KBM-7 (cell line): ENCODE measurements at places on chromosomes 7 and 10.

GRCh38 chr10:64142395-64142794 is 621.2 kb downstream of the REEP3 start:
- DNase-seq, result no peak

GRCh38 chr7:36171503-36171902 is 18.4 kb downstream of the EEPD1 start:
- no peak for DNase-seq

DNA sequence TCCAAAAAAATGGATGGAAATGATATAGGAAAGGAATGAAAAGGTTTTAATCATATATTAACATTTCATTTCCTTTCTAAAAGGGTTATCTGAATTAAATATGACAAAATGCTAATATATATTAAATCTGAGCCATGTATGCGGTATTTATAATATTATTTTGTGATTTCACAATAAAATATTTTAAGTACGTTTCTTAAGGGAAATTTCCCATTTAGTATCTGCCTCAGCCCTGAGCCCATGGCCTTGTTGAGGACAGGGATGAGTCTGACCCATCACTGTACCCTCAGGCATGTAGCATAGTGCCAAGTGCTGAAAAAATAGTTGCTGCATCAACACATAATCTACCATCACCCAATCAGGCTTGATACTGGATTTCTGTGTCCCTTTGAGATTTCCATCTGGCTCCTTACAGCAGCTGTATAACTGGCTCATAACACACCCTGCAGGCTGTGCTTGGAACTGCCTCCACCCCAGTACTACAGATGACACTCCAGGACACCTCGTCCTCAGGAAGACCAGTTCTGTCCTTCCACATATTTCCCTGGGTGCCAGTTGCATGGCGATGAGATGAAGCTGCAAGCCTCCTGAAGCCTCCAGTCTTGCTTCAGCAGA is 59.4 kb upstream of the ASAH2 start:
- peak; percentile 44 for DNase-seq

DNA sequence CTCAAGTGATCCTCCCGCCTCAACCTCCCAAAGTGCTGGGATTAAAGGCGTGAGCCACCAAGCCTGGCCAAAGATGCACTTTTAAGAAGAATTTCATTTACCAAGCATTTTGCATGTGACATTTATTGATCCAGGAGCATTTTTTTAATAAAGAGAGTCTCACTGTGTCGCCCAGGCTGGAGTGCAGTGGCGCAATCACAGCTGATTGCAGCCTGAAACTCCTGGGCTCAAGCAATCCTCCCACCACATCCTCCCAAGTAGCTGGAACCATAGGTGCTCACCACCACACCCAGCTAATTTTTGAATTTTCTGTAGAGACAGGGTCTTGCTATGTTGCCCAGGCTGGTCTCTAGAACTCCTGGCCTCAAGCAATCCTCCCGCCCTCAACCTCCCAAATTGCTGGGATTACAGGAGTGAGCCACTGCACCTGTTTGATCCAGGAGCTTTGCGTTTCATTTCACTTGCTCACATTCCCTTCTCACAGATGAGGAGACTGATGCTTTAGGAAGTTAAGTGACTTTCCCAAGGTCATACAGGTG is 4.4 kb upstream of the TBL2 start:
- no peak for DNase-seq
